ENCODE measurements at places on chromosomes 5 and 9.
A peak's percentile ranks its signal among the peaks of the same experiment; 100 is the strongest.

DNA sequence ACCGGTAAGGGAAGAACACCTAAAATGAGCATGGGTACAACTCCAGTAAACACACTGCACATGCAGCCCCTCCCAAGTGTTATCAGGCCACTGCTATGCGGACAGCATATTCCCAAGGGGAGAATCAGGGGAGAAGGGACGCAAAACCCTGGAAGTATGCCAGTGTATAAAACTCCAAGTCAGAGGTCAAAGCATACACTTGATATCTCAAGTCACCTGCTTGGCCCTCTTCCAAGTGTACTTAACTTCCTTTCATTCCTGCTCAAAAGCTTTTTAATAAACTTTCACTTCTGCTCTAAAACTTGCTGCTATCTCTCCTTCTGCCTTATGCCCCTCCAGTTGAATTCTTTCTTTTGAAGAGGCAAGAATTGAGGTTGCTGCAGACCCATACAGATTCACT is 408.1 kb downstream of the HTR1A start:
- DNase-seq, result no peak

GRCh38 chr5:79062436-79062835 is 7.0 kb downstream of the DMGDH start:
- DNase-seq, result no peak

GRCh38 chr5:139670369-139671095 is 22.4 kb downstream of the CXXC5 start:
- DNase-seq, result no peak

GRCh38 chr9:128685636-128686489 is 3.2 kb upstream of the SET start:
- DNase-seq, result no peak

GRCh38 chr9:109593612-109594011 is 95.5 kb upstream of the PTPN3 start:
- DNase-seq, result no peak

- DNase-seq, result no peak
Observed at GRCh38 chr5:122124766-122125165, 4.6 kb upstream of the ZNF474 start.

DNA sequence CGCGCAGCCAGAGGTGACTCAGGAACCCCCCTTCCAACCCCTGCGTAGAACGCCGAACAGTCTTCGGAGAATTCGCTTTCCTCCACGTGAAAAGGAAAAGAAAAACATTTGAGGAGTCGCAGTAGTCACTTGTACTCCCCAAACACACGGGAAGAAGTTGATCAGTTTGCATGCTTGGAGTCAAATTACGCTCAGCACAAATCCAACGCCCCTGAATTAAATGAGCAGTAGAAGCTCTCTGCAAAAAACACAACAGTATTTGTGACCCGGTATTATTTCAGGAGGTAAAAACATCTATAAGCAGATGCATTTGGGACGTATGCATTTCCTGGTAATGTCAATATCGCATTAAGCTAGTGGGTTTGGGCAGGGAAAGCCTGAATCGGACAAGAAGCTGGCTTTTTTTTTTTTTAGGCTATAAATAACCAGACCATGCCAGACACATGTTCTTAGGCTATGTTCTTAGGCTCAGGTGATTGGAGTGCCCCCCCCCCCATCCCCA is 854 bp upstream of the ARL15 start:
- no peak for DNase-seq

DNA sequence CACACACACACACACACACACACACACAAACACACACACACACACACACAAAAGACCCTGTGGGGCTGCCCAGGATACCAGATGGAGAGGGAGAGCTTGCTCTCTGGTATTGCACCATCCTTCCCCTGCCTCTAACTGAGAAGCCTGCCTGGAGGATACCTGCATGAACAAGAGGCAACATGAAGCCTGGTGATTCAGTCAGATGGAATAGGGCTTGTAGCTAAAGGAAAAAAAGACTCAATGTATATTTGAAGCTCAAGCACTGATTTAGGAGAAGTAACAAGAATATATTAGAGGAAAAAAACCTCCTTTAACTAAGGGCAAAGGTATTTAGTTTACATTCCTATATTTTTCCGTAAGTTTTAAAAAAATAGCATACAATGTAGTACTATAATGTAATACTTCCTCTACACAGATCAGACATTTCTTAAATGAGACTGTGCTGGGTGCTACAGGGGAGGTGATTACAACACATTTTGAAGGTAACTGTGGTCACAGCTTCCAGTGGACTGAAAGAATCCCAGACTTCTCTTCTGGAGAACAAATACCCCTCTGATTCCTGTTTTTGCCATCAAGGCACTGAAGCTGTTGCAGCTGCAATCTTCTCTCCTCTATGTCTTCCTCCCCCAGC is 169.3 kb downstream of the DCP2 start:
- DNase-seq, result no peak

GRCh38 chr9:77841739-77842386 is 189.7 kb downstream of the GNAQ start:
- DNase-seq, result no peak

GRCh38 chr5:6914347-6914746 is 201.1 kb downstream of the TENT4A start:
- DNase-seq, result no peak

DNA sequence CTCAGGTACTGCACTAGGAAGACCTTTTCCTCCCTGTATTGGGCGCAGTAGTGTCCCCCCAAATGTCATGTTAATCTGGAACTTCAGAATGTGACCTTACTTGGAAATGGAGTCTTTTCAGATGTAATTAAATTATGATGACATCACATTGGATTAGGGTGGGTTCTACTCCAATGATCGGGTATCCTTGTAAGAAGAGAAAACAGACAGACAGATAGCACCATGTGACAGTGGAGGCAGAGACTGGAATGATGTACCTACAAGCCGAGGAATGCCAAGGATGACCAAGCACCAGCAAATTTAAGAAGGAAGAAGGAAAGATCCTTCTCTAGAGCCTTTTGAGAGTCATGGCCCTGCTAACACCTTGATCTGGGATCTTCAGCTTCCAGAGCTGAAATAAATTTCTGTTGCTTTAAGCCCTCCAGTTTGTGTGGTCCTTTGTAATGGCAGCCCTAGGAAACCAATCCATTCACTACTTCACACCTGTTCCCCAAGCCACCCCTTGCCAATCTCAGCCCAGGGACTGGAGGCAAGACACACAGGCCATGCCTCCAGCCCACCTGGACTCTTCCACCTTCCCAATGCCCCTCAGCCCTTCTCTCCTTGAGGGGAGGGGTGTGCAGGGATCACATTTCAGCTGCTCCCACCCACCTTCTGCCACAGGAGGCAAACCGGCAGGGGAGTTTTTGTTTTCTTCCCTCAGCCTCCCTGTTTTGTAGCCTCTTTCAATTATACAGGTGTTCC is 1.6 kb downstream of the CCNJL start:
- no peak for DNase-seq

DNA sequence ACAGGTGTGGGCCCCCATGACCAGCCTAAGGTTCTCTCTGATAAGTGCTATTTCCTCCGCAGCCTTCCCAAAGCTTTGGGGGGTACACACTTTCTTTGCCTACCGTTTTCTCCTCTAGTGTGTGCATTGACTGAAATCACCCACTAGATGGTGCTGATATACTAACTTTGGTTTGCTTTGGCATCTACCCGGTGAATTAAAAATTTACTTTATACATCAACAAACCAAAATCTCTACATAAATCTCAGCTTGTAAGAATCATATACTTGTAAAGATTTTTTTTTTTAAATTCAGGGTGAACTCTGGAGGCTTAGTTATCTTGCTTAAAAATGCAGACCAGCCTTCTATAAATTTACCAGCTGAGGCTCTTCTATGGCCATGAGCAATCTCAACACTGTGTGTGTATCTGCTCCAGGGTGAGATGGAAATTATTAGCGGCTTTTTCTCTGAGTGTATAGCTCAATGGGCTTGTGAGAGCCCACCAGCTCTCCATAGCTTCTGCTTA is 475.7 kb upstream of the TNC start:
- DNase-seq, result no peak

DNA sequence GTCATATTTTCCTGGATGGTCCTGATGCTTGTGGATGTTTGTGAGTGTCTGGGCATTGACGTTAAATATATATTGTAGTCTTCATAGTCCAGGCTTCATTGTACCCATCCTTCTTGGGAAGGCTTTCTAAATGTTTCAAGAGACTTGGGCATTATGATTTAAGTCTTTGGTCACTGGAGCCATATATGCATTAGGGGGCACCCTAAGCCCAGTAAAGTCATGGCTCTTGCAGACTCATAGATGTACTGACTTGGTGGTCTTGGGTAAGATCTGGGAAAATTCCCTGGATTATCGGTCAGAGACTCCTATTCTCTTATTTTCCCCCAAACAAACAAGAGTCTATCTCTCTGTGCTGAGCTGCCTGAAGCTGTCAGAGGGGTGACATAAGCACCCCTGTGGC is 271.1 kb downstream of the TRIM36 start:
- no peak for DNase-seq

GRCh38 chr5:177358370-177358819 is 671 bp downstream of the RGS14 start:
- no peak for DNase-seq

DNA sequence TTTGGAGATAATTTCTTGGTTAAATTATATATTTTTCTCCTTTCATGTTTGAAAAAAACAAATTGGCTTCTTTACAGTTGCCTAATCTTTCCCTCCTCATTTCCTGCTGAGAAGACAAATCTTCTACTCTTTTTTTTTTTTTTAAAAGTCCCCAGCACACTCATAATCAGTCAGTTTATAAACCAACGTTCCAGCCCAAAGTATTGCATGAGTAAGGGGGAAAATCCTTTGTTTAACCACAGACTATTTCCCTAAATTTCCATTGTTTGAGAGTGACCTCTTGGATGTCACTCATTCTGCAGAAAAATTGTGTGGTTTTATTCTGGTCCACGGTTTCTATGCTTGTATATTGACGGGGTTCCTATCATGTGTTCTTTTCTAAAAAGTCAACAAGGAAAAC is 55.1 kb upstream of the TLR4 start:
- DNase-seq, result no peak

DNA sequence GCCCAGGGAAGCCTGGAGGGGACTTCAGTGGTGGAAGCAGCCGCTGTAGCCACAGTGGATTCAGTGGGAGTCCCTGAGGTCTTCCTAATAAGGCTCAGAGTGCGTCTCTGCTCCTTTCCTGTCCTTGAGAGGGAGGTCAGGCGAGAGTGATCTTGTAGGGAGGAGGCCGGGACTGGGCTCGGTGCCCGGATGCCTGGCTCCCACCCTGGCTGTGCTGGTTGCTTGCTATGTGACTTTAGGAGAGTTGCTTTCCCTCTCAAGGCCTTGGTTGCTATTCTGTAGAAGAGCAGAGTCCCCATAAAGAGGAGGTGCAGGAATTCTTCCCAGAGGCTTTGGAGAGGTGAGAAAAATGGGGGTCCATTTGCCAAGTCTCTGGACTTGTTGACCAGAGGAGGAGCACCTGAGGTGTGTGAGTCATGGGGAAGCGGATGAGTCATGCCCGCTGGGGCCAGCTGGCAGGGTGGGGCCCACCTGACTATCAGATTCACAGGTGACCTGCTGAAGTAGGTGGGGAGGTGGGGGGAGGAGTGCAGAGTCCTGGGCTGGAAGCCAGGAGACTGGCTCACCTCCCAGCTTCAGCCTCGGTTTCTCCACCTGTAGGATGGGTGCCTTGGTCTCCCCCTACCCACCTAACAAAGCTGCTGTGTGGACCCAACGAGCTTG is 13.8 kb downstream of the GSN start:
- DNase-seq, result no peak

- no peak for DNase-seq
Observed at GRCh38 chr9:128929560-128929959, 8.8 kb downstream of the PHYHD1 start.

DNA sequence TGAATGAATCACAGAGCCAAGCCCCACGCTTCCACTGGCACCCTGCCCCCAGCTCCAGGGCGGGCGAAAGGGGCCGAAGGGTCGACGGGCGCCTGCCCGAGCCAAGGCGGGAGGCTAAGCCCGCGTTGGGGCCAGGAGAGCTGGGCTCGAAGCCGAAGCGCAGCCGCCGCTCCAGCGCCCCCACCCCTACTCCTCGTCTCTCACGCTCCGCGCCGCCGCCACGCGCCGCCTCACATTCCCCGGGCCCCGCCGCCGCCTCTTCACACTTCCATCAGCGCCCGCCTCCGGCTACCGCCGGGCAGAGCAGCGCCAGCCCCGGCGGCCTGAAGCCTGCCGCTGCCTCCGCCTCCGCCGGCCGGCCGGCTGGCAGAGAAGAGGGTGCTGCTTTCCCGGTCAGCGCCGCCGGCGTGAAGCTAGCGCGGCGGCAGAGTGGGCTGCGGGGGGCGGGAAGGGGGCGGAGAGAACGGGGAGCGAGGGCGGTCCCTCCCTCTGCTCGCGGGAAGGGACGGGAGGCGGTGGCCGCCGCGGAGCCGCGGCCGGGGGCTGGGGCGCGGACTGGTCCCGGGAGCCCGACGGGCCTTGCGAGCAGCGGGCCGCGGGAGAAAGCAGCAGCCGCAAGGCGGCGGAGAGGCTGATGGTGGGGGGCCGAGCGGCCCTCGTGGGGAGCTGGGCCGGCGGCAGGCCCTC is at the start of gene HOMER1:
Gene HOMER1, minus strand, starts transcription at position 431 of the 687 bp plus-strand sequence. CDS start 1,360 bp downstream, outside the sequence.
- DNase-seq, result peak; percentile 70

GRCh38 chr9:95224376-95225019 is 93.0 kb downstream of the FANCC start:
- no peak for DNase-seq

GRCh38 chr5:38556088-38556598 is 303 bp downstream of the LIFR start:
- peak; percentile 26 for DNase-seq

- no peak for DNase-seq
Observed at GRCh38 chr9:120857902-120858301, 15.2 kb upstream of the PSMD5 start.

GRCh38 chr5:146514575-146514974 is 1.4 kb downstream of the GPR151 start:
- no peak for DNase-seq

- peak; percentile 52 for DNase-seq
Observed at GRCh38 chr9:764105-764524, 77.4 kb upstream of the DMRT1 start.

DNA sequence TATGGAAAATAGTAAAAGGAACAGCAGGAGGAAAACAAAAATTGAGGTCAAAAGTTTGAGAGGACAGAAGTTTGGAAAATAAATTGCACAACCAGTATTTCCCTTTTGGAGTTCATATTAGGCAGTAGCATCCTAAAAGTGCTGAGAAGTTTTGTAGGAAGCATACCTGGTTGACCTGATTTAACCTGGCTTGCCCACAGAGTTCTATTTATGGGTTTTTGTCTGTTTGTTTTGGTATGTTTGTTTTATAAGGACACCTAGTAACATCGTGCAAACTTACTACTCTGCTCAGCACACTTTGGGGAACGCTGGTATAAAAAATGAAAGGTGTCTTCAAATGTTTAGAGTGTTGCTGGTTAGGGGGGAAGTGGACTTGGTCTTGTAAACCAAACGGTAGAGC is 15.1 kb downstream of the ADRB2 start:
- DNase-seq, result no peak

- DNase-seq, result no peak
Observed at GRCh38 chr5:82873452-82873851, 203.7 kb downstream of the TMEM167A start.

GRCh38 chr9:129703667-129704355 is 38.4 kb downstream of the PRRX2 start:
- no peak for DNase-seq
